ENCODE measurements at places on chromosomes 4 and X. TPM values are rescaled to one million over a fixed set of nuclear protein-coding genes. Genes with fewer than 3 reads are reported as not detected.

- no peak for DNase-seq
Measured at GRCh38 chr4:156377036-156377710, 423.5 kb upstream of the CTSO start.

- no peak for DNase-seq
Measured at GRCh38 chr4:93334003-93334402, 494.6 kb upstream of the ATOH1 start.

HAND2 gene
- polyA plus RNA-seq = not detected

DNA sequence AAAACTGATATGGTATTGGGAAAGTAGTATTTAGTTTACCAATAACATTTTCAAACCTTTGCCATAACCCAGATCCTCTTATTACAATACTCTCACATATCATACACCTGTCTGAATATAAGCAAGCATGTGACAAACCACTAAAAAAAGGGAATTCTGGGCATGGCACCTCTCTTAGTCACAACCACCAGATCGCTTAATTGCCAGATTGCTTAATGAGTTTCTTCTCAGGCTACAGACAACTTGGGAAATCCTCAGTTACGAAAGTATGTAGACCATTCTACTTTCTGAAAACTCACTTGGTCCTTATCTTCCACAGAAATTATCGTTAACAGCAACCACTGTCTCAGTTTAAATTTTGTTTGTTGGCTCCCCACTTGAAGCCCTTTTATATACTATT, 2.1 kb downstream of the NAF1 start:
- peak; percentile 11 for DNase-seq

RAB40A gene
- polyA plus RNA-seq = not detected

GRCh38 chr4:182280436-182281111, 37.4 kb downstream of the TENM3 start:
- peak; percentile 8 for DNase-seq

GRCh38 chr4:107069049-107069448, 32.9 kb upstream of the DKK2 start:
- DNase-seq = no peak

DNA sequence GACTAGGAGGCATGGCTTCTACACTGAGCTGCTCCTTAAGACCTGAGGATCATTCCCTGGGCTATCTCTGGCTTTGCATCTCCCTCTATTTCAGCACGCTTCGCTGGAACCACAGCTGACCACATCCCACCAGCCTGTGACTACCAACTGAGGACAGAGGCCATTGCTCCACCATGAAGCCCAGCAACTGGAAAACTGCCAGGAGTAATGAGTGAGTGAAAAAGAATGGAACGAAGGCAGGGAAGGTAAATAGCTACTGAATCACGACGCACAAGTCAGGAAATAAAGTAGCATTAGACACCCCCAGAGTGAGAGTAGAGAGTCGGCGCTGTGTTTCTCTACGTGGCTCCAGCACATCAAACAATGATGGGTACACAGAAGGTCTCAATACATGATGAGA, 314.7 kb downstream of the LDB2 start:
- no peak for DNase-seq

PHEX gene
- polyA plus RNA-seq = 0.22 TPM

TLR2 gene
- 2.0 TPM for polyA plus RNA-seq

TMEM271 gene
- not detected for polyA plus RNA-seq

HSFX2 gene
- polyA plus RNA-seq = 0.54 TPM

- no peak for DNase-seq
Measured at GRCh38 chr4:98006060-98006459, 137.2 kb downstream of the STPG2 start.

TMPRSS11A gene
- not detected for polyA plus RNA-seq

CCKAR gene
- not detected for polyA plus RNA-seq

DNA sequence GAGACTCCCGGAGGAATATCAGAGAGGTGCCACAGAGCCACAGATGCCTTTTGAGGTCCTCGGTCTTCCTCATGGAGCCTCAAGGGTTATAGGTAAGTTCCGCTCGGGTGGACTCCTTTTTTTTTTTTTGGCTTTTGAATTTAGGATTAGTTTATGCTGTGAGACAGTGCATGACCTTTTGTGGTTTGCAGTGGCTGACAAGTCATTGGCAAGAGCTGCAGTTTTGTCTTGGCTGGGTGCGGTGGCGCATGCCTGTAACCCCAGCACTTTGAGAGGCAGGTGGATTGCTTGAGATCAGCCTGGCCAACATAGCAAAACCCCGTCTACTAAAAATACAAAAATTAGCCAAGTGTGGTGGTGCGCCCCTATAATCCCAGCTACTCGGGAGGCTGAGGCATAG, 4.5 kb upstream of the GRSF1 start:
- DNase-seq = no peak

- peak; percentile 9 for DNase-seq
Measured at GRCh38 chr4:122639181-122639580, 18.3 kb upstream of the IL21 start.

GRCh38 chr4:112751447-112751846, 114.5 kb downstream of the LARP7 start:
- no peak for DNase-seq

GRCh38 chrX:16958356-16958755, 11.9 kb downstream of the REPS2 start:
- no peak for DNase-seq

GRCh38 chrX:80806557-80806956, 3.1 kb downstream of the BRWD3 start:
- DNase-seq = no peak

REELD1 gene
- polyA plus RNA-seq = not detected

DNA sequence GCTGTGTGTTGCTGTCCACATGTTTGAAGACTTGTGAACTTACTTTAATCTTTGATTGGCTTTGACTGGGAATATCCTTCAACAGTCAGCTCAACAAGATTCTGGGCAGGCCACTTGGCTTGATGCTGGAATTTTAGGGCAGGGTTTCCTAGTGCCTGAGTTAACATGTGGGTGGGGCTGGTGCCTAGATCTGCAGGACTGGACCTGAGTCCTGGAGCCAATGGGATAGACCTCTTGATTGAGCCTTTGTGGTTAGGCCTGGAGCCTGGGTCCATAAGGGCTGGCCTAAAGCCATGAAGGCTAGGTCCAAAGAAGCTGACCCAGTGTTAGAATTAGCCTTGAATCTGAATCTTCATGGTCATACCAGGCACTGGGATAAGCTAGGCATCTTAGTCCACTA, 757.1 kb upstream of the ADGRL3 start:
- no peak for DNase-seq

GRCh38 chr4:149521611-149522425, 293.8 kb downstream of the IQCM start:
- peak; percentile 34 for DNase-seq

GRCh38 chr4:90994851-90995574, 867.8 kb downstream of the CCSER1 start:
- DNase-seq = no peak

GRCh38 chr4:55075823-55076716, 49.3 kb downstream of the KDR start:
- no peak for DNase-seq

POU3F4 gene
- polyA plus RNA-seq = not detected

GRCh38 chrX:39595977-39596376, 501.8 kb downstream of the BCOR start:
- DNase-seq = no peak

DNA sequence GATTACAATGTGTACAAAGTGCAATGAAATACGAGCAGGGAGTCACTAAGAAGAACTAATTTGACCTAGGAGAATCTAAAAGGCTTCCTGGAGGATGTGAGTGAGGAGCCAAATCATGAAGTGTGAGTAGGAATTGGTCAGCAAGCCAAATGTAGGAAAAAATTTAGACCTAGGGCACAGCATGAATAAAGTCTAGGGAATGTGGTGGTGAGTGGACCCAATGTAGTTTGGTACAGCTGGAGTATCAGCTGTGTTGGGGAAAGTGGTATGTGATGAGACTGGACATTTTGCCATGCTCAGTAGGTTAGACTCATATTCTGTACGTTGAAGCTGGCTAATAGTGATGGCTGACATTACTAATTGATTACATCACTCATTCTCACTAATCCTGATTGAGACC, 191.0 kb downstream of the AFF2 start:
- DNase-seq = no peak

Measured in foreskin keratinocyte (primary cell).